ENCODE measurements at places on chromosomes 13 and 19.

- no peak for DNase-seq
Measured at GRCh38 chr13:112391746-112392145, 15.6 kb downstream of the SPACA7 start.

- DNase-seq, result no peak
Measured at GRCh38 chr19:8459095-8459494, 14.3 kb downstream of the HNRNPM start.

GRCh38 chr19:4518345-4519171 lies at the start of gene PLIN4:
Gene PLIN4 (minus strand): TSS chr19:4518486. CDS start chr19:4518272, 214 bp downstream.
- peak; percentile 73 for DNase-seq

- DNase-seq, result no peak
Measured at GRCh38 chr13:102309110-102309509, 92.7 kb downstream of the FGF14 start.

DNA sequence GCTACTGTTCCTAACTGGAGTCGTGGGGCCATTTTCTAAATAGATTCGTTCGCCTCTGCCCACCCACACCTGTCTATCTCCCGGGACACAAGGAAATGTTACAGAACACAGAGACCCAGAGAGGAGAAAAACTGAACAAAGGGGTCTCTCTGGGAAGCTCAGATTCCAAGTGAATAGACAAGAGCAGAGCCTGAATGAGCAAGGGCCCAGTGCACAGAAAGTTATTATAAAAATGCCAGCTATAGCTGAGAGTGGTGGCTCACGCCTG lies 27.2 kb upstream of the FEM1A start:
- no peak for DNase-seq

GRCh38 chr19:648904-649801 lies 9.5 kb downstream of the FGF22 start:
- DNase-seq, result no peak

DNA sequence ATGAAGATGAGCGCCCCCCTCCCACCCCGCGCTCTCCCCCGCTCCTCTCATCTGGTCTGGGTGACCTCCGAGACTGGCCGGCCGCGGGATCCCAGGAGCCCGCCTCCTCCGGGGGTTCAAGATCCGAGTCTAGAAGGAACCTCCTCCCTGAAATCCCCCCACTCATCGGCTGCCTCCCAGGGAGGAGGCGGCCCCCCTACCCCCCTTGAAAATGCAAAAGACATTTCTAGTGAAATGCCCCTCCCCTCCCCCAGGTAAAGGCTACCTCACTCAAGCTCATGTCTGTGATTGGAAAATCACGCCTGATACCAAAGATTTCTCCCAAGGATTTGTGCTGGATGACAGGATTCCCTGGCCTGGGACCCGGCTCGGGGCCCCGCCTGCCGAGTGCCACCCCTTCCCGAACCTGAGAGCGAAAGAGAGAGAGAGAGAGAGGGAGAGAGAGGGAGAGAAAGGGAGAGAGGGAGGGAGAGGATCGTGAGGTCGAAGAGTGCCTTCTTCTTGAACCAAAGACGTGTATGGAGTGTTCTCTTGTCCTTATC lies 23.4 kb downstream of the ONECUT3 start:
- DNase-seq, result no peak

DNA sequence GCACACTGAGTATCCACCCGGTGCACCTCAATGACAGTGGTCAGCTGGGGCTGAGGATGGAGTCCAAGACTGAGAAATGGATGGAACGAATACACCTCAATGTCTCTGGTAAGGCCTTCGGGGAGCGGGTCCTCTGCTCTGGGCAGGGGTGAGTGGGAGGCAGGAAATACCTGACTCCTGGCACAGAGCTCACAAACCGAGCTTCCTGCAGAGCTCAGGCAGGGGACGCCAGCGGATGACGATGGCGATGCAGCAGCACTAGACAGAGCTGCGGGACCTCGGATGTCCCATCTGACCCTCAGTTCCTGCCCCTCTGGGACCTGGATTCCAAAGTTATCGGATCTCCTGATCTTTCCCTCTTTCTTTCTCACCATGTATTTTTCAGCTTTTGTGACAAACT lies 3.8 kb downstream of the CD22 start:
- no peak for DNase-seq

- no peak for DNase-seq
Measured at GRCh38 chr13:84784443-84785153, 902.3 kb upstream of the SLITRK1 start.

GRCh38 chr13:106503730-106504453 lies 31.6 kb downstream of the EFNB2 start:
- DNase-seq, result no peak

- DNase-seq, result no peak
Measured at GRCh38 chr13:79413521-79413920, 7.5 kb upstream of the RBM26 start.

- no peak for DNase-seq
Measured at GRCh38 chr19:51183629-51184028, 41.3 kb upstream of the CD33 start.

- no peak for DNase-seq
Measured at GRCh38 chr13:51330791-51331190, 8.7 kb upstream of the SERPINE3 start.

- no peak for DNase-seq
Measured at GRCh38 chr13:42798118-42798517, 16.7 kb downstream of the FAM216B start.

- no peak for DNase-seq
Measured at GRCh38 chr13:59770451-59770850, 393.3 kb downstream of the DIAPH3 start.

- no peak for DNase-seq
Measured at GRCh38 chr19:41864374-41864773, 4.3 kb downstream of the RPS19 start.

DNA sequence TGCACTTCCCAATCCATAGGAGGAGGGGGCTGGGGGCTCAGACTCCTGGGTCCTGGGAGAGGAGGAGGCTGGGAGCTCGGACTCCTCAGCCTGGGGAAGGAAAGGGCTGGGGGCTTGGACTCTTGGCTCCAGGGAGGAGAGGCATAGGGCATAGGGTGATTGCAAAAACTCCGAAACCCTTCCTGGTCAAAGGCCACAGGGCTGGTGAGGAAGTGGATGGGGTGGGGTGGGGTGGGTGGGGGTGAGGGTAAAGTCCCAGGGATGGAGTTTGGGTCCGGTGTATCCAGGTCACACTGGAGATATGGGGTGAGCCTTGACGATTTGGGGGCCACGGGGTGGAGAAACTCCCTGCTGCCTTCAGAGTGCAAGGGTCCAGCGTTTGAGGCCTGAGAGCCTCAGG lies 2.8 kb downstream of the MYH14 start:
- DNase-seq, result no peak

- no peak for DNase-seq
Measured at GRCh38 chr19:46859637-46860124, 1.1 kb upstream of the ARHGAP35 start.

DNA sequence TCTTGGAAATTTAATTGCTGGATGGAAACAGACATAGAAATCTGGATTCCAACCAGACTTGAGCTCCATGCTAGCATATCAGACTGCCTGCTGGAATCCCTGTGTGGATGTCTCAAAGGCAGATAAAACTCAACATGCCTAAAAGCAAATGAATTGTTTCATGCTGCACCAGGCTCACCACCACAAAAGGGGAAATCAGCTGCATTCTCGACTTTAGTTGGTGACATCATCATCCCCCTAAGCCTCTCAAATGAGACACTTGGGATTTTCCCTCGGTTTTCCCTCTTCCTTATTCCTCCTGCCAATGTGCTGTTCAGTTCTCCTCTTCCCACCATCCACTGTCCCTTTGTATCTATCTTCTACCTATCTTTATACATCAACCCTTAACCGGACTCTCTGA lies 134.3 kb downstream of the ZDHHC20 start:
- DNase-seq, result no peak

GRCh38 chr19:19744641-19745040 lies 11.7 kb upstream of the ZNF14 start:
- DNase-seq, result no peak

All from right atrium auricular region (tissue), 2 donors.